ENCODE measurements at places on chromosomes 13 and 19.
A peak's percentile ranks its signal among the peaks of the same experiment; 100 is the strongest.

DNA sequence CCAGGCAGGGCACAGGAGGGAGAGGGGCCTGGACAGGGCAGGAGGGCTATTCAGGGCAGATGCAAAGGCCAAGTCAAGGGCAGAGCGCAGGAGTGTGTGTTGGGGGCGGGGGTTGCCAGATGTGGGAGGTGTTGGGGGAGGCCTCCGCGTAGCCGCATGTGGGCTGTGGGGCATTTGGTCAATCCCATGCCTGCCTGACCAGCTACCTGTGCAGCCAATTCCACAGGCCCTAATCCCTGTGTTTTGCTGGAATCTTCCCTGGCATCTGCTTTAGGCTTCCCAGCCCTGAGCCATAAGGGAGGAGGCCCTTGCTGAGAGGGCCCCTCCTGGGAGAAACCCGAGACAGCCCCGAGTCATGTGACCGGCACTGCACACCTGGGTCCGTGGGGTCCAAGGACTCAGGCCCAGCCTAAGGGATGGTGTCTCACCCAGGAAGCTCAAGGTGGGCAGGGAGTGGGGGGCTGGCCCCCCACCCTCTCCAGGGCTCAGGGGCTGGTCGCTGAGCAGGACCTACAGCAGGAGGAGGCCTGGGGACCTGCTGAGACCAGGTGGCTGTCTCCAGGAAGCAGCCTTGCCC, 20.3 kb downstream of the RFX1 start:
- DNase-seq, result no peak

DNA sequence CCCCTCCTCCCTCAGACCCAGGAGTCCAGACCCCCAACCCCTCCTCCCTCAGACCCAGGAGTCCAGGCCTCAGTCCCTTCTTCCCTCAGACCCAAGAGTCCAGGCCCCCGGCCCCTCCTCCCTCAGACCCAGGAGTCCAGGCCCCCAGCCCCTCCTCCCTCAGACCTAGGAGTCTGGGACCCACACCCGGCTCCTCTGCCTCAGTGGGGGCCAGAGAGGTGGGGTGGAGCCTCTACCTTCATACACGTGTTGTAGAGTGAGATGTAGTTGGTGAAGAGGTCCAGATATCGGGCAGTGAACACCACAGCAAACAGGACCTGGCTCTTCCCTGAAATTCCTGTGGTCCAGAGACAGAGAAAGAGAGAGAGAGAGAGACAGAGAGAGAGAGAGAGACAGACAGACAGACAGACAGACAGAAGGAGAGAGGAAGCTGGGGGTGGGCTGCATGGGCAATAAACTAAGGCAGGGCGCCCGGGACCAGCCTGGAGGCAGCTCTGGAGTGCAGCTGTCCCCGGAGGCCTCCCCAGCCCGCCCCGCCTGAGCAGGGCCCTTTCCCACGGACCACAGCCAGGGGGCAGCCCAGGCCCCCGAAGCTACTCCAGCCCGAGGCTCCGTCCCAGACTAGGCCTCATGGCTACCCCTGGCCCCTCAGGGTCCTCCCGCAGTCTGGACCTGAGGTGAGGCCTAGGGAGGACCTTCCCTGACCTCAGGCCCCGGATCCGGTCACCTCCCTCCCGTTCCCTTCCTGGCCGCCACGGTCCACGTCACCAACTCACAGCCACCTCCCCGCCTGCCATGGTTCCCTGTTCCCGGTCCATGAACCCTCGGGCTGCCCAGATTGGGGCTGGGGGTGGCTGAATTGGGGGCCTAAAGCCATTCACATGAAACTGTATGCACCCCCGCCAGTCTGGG, 907 bp downstream of the KDELR1 start:
- peak; percentile 46 for DNase-seq

GRCh38 chr19:13095934-13096927, 6.4 kb downstream of the LYL1 start:
- no peak for DNase-seq

DNA sequence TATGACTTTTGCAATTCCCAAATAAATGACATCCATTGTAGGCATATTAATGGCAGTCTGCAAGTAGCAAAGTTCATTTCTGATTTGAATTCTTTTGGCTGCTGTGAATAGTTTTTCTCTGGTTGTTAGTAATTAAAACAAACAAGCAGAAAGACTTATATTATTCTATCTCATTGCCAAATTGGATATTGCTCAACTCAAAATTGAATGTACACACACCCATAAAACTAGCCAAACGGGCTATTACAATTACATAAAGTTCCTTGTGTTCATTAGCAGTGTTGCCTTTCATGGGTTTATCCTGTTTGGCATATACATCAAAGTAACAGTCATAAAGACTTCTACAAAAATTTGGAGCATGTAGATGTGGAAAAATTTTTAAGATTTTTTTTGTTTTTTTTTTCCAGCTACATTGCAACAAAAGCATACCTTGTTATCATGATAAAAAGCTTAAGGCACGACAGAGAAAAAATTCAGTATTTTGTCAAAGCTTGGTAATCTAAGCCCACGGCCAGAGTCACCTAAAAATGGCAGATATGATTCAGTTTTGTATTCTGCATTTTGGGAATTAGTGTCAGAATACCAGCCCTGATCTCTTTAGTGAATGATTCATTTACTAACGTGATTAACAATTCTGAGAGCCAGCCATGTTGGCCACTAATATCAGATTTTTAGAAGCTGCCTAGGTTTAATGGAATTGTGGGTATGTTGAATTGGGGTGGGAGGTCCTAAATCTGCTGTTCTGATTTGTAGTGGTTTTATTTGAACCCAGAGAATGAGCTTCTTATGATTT, 108.4 kb downstream of the KLF5 start:
- no peak for DNase-seq

DNA sequence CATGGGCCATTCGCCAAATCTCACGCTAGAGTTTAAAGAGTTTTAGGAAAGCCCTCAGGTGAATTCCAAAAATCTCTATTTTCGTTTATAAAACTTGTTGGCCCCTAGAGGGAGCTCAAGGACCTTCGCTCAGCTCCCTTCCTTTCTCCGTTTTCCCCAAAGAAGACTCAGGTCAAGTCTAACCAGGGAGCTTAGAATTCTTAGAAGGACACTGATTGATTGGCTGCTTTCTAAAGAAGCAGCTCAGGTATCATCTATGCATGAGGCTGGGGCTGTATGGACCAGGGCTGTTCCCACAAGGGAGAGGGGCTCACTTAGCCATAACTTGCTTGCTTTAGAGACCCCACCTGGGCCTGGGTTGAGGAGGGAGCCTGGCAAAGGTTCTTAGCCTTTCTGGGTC, 20.5 kb downstream of the DZIP1 start:
- DNase-seq, result no peak

DNA sequence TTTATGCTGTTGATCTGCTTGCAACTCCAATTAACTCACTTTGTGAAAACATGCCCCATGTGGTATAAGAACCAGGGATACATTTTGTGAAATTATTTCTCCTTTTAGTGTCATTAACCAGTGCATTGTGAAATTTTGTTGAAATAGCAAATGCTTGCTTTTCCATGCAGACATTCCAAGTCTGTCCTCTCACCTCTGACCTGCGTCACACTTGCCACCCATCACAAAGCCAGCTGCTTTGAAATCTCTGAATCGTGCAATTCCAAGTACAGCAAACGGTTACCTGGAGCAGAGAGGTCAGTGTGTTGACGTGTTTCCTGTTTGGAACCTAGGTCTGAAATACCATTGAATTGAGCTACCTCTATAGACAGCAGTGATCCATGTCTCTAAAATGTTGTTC, 4.9 kb upstream of the SLC25A15 start:
- DNase-seq, result no peak

GRCh38 chr13:99800951-99801350, 170.6 kb downstream of the ZIC5 start:
- DNase-seq, result no peak

DNA sequence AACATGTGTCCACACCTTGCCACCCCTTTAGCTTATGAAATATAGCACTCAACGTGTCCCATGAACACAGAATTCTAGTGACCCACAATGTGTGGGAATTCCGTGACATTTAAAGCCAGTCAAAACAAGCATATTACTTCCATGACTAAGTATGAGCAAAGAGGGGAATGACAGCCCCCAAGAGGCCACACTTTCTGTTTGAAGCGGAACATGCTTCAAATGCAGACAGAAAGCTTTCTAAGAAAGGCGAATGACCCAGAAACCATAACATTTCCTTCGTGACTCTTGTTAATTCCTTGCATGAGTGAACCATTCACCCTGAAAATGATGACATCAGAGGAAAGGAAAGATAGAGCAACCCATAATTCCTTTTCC, 122.0 kb upstream of the FNDC3A start:
- DNase-seq, result no peak

GRCh38 chr19:48959341-48960239, 4.9 kb downstream of the BAX start:
- DNase-seq, result no peak

GRCh38 chr13:113566227-113566561, 18.4 kb upstream of the TFDP1 start:
- DNase-seq, result no peak

- no peak for DNase-seq
These were observed 95.8 kb downstream of the CCNA1 start for GRCh38 chr13:36528105-36528504.

DNA sequence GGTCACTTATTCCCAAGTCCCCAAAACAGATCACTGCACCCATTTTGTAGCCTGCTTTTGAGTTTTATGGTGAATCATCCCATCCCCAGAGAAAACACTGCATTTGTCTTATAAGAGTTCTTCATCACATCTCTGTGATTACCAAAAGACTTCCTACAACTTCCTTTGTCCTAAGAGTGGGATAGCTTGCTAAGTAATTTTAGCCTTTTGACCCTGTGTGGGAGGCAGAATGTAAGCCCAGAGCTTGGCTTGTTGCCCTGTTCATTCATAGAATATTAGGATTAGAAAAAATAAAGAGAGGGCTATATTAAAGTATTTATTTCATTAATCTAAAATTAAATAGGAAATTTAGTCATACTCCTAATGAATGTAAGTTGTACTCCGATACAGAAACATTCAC, 213.3 kb downstream of the MZT1 start:
- DNase-seq, result no peak

DNA sequence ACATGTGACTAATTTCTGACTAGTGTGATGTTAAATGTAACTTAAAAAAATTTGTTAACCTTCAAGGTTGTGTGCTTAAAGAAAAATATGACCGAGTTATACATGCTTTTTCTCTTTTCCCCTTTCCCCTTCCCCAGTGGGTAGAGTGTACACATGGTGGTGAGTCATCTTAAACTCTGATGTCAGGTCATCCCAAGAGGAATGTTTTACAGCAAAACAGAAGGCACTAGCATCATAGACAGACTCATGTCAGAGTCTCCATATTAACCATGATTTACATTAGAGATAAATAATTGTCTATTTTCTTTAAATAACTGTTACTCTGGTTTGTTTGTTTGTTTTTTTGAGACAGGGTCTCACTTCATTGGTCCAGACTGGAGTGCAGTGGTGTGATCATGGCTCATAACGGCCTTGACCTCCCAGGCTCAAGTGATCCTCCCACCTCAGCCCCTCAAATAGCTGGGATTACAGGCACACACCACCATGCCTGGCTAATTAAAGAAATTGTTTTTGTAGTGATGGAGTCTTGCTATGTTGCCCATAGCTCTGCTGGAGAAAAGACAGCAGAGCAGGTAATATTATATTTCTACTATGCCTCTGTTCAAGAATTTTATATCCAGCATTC, 160.4 kb upstream of the PCDH9 start:
- no peak for DNase-seq

DNA sequence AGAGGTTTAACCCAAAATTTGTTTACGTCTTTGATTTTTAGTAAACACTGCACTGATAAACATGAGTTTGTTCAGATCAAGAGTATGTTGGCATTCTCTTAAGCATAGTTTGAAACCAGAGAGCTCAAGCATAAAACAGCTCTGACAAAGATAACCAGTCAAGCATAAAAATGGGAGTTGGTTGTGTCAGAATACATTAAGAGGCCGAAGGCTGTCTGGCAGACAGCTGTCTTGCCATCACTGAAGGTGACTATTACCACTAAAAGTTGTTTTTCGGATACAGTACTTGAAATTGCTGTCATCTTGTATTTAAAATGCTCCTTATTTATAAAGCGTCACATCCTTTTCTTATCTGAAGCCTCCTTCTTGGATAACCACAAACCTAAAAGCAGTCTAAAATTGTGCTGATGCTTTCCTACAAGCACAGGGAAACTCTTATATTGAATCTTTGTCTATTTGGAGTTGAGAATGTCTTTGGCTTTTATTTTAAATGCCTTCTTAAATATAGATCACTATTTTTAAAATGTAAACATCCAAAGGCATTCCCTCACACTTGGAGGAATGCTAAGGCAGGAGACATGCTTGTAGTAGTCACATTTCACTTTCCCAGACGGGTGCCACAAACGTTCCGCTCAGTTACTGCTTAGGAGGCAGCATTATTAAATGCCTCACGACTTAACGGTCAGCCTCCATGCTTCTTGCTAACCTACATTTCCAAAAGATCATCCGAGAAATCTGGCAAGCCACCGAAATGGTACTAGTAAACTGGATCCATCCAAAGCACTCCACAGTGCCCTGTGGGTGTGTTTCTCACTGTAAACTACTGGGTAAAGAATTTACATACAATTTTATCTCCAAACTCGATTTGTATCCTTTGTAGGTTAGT, 1.5 kb downstream of the SMAD9 start:
- DNase-seq, result no peak

DNA sequence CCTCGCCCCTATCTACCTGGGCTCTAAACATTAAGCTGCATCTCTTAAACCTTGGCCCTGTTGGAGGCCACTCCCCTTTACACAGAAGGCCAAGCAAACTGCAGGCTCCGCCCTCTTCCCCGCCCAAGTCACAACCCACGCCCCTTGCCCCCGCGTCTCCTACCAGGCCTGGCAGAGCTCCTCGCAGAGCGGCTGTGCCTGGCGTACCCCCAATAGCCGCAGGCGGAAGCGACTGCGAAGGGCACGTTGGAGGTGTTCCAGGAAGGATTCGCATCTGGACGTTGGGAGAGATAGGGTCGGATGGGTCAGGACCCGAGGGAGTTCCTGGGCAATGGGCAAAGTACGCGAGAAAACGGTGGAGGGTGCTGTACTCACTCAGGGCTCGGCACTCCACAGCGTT, 5.9 kb downstream of the RTBDN start:
- no peak for DNase-seq

DNA sequence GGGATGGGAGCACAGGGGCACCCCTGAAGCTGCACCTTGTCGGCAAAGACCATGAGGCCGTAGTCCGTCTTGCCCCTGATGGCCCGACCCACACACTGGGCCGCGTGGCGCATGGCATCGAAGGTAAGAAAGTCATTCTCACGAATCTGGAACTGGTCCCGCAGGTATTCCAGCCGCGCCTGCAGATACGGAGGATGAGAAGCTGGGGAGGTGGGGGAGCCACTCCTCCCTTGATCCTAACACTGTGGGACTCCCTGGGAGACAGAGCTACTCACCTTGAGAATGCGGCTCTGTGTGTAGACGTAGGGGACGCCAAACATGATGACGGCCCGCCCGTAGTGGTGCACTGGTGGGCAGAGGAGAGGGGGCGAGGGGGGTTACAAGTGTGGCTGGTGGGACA, 11.9 kb downstream of the KLC3 start:
- no peak for DNase-seq

- DNase-seq, result peak; percentile 92
These were observed at the start of gene ERF for GRCh38 chr19:42254850-42255765. ERF (minus strand) TSS chr19:42255128; CDS start chr19:42254999, 129 bp downstream.

Measured in stimulated activated CD4-positive, alpha-beta T cell treated with anti-CD3 and anti-CD28 coated beads, Interleukin-1b, Interleukin-23, amount 100 ng/mL, for 1 hour (primary cell).